ENCODE measurements at places on chromosomes 5 and 9.

GRCh38 chr9:86697213-86697612 is 250.1 kb downstream of the GAS1 start:
- DNase-seq = no peak

DNA sequence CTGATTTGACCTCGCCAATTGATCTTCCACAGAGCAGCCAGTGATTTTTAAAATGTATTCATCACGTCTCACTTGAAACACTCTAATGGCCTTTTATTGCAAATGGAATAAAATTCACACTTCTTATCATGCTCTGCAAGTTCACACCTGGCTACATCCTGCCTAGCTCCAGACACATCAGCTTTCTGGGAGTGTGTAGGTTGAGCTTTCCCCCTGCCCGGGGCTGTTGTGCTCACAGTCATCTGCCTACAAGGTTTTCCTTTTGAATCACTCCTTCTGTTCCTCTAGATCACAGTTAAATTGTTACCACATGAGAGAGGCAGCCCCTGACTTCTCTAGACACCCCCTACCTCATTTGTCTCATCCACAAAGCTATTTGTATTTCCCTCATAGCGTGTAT is 674.5 kb downstream of the PRELID2 start:
- no peak for DNase-seq

GRCh38 chr5:23419115-23419514 is 88.3 kb upstream of the PRDM9 start:
- DNase-seq = no peak

GRCh38 chr5:14061106-14061505 is 82.0 kb upstream of the TRIO start:
- no peak for DNase-seq

DNA sequence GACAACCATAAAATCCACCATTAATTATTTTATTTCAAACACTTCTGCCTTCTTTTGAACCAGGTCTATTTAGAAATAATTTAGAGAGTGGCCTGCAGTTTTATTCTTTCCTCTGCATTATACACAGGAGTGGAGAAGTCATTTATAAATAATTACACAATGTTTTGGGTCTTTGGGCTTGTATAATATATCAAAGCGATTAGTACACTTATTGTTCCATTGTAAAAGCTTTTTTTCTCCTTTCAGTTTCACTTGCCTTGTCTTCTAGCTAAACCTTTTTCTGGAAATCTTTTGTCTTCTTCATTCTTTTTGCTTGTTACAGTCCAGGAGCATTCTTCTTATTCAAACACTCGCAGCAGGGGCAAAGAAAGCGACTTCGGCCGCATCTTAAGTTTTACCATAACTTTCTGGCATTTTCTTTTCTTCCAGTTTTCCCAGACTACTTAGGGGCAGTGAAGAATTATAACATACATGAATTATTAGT is 7.3 kb upstream of the NEUROG1 start:
- DNase-seq = no peak

DNA sequence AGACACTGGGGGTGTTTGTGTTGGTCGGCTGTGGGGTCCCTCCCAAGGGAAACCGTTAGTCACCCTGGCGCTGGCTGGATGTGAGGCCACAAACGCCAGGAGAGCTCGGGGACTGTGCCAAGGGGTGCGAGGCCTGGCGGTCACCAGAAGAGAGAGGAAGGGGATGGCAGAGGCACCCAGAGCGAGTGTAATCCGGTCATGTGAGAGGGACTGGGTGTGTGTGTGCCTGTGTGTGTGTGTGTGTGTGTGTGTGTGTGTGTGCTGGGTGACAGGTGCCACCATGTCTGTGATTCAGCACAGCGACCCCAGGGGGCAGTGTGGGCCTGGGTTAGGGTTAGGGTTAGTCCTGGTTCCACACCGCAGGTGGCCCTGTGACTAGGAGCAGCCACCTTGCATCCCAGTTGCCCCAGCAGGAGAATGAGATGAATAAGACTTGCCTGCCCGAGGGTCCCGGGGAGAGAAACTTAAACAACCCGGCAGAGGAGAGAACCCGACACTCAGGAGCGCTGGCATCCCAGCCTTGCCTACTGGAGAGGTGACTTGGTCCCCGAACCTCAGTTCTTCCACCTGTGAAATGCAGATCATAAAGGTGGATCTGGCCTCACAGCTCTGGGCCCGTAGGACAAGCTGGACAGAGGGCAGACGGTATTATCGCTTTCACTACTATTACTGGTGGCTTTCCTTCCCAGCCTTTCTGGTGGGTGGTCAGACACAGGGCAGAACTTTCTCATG is 1.4 kb upstream of the ADAMTSL2 start:
- no peak for DNase-seq

DNA sequence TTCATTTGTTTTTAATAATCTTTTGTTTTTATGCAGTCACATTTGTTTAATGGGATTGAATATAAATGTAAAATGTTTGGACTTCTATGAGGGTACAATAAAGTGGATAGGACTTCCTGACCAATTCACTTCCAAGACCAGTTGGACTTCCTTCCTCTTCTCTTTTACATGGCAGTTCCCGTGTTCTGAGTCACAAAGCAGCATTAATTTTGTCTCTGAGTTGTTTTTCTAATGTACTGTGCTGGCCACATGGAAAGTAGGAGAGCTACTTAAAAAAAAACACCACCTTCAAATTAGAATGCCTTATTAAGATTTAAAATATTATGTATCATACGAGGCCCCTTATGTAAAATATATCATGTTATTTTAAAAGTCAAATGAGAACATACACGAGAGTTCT is 87.3 kb downstream of the CCDC171 start:
- no peak for DNase-seq

- DNase-seq = no peak
Observed at GRCh38 chr5:56457887-56458812, 225.0 kb upstream of the ANKRD55 start.

DNA sequence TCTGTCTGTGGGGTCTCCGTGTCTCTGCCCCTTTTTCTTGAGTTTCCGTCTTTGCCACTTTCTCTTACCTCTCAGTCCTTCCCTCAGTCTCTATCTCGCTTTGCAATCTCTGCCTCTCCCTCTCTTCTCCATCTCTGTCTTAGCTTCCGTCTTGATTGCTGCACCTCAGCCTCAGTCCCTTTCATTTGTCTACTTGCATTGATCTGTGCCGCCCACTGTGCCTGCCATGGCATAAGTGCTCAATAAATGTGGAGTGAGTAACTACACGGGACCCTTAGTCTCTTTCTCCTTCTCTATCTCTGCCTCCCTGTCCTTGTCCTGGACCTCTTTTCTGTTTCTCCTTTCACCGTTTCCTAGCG is 6.6 kb downstream of the PCDHGC5 start:
- no peak for DNase-seq

DNA sequence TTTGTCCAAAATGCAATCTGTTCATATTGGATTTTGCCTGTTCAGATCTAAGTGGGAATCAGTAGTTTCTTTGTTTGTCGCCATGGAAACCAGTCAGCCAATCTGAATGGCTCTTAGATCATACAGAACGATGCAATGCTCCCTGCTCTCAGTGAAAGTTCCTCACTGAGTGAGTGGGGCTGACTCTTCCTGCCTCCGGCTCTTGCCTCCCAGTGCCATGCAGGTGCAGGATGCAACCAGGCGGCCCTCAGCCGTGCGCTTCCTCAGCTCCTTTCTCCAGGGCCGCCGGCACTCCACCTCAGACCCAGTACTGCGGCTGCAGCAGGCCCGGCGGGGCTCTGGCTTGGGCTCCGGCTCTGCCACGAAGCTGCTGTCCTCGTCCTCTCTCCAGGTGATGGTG is at the start of gene PTPDC1:
TSS of gene PTPDC1 (plus strand) at position 151 of the 400 bp plus-strand sequence. CDS start at position 218, 67 bp downstream.
- DNase-seq = no peak

GRCh38 chr5:168808051-168808616 is 229.0 kb upstream of the PANK3 start:
- DNase-seq = no peak

GRCh38 chr5:98637557-98637956 is 135.9 kb upstream of the RGMB start:
- DNase-seq = no peak

DNA sequence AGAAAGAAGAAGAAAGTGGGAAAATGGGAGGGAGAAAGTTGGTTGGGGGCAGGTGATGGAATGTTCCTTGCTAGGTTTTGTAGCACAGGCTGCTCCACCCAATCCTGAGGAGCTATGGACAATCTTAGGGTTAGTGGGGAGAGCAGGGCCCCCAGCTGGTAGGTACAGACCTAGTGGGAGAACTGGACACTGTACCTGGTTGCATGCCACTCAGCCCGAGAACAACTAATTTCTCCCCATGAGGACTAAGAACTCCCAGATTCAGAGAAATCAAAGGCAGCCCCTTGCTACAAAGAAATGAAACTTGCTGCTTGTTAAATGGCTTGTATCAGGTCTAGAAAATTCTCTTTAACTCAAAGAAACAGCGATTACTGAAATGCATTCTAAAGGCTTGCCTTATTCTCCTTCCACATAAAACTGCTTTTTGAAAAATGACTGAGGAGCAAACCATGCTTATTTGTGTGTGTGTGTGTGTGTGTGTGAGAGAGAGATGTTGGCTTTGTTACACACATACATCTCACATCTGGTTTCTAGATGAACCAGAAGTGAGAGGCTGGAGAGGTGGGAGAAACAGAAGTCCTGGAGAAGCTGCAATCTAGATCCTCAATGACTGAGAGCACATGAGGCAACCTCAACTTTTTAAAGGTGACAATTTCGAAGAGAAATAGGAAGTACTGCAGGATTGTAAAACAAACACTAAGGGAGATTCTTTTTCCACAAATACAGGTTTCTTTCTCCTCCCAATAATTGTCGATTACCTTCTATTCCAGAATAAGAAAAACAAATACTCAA is 28.9 kb downstream of the FYB1 start:
- no peak for DNase-seq

DNA sequence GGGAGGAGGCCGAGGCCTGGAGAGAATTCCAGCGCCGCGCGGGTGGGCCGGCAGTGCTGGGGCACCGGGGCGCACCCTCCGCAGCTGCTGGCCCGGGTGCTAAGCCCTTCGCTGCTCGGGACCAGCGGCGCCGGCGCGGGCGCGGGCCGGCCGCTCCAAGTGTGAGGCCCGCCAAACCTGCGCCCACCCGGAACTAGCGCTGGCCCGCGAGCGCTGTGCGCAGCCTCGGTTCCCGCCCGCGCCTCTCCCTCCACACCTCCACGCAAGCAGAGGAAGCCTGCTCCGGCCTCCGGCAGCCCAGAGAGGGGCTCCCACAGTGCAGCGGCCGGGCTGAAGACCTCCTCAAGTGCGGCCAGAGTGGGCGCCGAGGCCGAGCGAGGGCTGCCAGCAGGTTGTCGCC is 7.7 kb upstream of the SRFBP1 start:
- no peak for DNase-seq

- peak; percentile 80 for DNase-seq
Observed at GRCh38 chr5:34656001-34656699, at the start of gene RAI14. Gene RAI14, plus strand, starts transcription at chr5:34656328. Its CDS starts 30,592 bp downstream, at chr5:34686920.

GRCh38 chr5:144487761-144488160 is 317.1 kb downstream of the KCTD16 start:
- no peak for DNase-seq

DNA sequence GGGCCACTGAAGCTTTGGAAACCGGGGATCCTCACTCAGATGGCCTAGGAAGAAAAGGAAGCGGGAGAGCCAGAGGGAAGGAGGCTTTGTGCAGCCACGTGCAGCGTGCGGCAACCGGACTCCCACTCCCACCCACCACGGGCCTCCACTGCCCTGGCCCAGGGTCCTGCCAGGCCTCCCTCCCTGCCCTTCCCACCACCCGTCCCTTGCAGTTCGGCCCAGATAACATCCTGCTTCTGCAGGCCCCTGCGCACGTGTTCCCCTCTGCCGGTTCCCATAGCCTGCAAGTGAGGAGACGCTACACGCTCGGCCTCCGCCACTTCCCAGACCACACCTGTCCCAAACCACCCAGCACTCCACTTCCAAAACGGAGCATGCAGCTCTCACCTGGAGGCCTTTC is 4.3 kb upstream of the LHX3 start:
- no peak for DNase-seq

GRCh38 chr5:16936989-16937438 is 926 bp upstream of the MYO10 start:
- peak; percentile 56 for DNase-seq

- DNase-seq = no peak
Observed at GRCh38 chr9:131627326-131627647, 82.0 kb downstream of the PRRT1B start.
